ENCODE measurements at places on chromosomes 7 and 10.

- DNase-seq = no peak
Observed at GRCh38 chr7:86949779-86950260, 109.6 kb downstream of the ELAPOR2 start.

DNA sequence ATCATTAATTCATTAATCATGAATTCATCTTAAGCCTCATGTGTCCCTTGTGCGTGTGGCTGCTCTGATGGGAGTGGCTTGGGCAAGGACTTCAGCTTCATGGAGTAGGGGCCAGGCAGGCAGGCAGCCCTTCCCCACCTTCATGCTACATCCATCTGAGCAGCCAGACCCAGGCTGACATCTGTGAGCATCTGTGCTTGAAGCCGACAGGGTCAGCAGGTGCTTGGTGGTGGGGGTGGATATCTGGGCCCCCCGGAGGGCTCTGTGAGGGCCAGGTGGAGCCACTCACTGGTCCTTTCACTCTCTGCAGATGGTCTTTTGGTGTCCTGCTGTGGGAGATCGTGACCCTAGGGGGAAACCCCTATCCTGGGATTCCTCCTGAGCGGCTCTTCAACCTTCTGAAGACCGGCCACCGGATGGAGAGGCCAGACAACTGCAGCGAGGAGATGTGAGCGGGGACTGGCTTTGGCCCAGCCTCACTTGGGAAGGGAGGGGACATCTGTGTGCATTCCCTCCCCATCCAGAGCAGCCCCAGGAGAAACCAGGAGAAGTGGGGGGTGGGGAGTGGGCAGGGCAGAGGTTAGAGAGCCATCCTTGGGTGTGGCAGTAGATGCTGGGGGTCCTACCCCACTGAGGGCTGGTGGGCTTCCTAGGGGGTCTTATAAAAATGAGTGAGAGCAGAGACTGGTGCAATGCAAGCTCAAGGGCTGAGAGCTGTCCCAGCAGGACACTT, 14.7 kb upstream of the CSGALNACT2 start:
- no peak for DNase-seq

DNA sequence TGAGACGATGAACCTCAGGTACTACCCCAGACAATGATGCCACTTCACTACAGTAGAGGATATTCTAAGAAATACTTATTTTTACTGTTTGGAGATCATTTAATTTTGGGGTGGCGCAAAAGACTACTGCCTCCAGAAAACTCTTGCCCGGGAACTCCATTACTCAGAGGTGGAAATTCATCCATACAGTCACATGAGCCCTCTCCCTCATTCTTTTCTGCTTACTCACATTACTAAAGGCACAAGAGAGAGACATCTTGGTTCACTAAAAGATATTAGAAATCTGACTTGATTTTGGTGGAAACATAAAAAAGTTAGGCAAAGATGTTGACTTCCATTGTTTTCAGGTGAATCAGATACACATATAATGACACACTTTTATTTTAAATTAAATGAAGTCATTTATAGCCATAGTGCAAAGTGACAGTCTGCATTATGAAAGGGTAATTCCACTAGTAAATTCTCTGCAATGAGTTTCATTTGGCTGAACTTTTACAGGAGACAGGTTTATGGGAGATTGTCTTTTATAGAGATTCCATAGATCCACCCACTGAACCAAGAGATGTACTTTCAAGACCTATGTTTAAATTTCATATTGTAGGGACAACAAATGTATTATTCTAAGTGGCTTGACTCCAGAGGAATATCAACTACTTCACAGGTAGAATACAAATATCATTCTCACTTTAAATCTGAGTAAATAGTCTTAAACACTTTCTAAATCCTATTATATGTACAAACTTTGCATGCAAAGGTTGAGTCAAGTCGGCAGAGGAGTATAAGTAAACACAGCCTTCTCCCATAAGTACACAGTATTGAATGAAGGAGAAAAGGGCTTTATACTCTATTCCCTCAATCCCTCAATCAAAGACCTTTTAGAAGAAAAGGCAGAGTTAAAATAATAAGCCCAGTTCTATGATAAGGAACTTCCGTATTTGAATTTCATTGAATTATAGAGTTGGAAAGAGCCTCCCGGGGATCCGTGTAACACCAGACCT, 18.8 kb downstream of the NEBL start:
- DNase-seq = no peak

GRCh38 chr10:100830728-100831111, 82.0 kb upstream of the SLF2 start:
- DNase-seq = no peak

- DNase-seq = no peak
Observed at GRCh38 chr10:100374200-100374655, 27.2 kb downstream of the SCD start.

GRCh38 chr10:33125522-33126517, 167.8 kb upstream of the ITGB1 start:
- DNase-seq = no peak

GRCh38 chr10:127587668-127588365, 38.7 kb downstream of the NPS start:
- no peak for DNase-seq

DNA sequence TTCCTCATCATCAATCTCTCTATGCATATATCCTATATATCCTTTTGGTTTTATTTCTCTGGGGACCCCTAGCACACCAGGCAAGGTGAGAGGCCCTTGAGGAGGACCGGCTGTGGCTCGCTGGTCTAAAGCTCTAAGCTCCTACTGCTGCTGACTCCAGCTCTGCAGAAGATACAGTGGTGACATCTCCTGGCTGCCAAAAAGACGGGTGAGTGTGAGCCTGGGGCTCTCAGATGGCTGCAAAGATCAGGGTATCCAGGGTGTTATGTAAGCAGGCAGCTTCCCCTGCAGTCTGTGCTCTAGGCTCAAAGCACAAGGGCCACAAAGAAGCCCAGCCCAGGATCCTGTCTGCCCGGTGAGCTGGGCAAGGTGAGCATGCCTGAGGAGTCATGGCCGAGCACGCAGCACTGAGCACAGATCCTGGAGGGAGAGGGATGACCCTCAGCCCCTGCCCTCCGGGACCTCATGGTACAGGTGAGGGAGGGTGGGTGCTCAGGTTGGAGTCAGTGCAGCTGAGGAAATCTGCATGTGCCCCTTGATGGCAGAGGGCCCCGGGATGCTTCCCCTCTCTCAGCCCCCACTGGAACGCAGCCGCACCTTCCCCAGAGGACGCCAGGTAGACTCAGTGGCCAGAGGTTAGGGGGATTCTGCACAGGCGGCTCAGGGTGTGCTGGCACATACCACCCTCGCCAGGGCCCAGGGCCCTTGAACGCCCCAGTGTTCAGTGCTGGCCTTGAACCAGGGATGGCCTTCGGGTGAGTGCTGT, 95.4 kb upstream of the INSIG1 start:
- DNase-seq = no peak

DNA sequence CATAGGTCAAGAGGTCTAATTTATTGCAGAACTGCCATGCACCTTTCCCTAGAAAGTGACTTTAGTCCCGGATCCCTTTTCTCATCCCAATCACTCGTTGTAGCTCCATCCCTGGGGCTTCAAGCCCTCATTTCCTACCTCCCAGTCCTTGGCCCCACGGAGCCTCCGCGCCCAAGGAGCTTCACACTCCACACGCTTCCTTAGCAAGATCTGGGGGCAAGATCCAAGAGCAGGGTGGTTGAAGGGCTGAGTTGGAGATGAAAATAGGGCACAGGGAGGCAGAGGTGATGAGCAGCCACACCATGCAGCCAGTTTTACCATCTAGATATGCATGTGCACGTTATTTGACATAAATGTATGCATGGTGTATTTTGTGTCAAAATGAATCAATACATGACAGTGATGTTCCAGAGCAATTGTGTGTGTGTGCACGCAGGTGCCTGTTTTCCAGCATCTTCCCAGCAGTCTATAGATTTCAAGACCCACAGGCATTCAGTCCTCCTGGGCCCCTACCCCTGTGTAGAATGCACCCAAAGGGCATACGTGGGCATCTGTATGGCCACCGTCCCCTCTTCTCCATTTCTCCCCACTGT, 6.0 kb upstream of the TRPV6 start:
- DNase-seq = no peak

DNA sequence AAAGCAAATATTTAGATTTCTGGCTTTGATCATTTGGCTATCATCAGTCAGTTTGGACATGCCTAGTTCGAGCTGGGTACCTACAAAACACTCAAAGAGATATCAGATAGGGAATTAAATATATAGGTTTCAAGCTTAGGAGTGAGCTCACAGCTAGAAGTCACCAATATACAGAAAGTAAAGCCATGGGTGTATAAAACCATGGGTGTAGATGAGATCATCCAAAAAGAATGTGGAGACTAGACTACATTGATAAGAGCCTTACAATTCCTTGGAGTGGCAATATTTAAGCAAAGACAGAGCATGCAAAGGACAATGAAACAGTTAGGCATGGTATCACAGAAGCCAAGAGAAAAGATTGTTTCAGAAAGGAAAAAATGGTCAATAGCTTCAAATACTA, 7.2 kb upstream of the RALA start:
- no peak for DNase-seq

DNA sequence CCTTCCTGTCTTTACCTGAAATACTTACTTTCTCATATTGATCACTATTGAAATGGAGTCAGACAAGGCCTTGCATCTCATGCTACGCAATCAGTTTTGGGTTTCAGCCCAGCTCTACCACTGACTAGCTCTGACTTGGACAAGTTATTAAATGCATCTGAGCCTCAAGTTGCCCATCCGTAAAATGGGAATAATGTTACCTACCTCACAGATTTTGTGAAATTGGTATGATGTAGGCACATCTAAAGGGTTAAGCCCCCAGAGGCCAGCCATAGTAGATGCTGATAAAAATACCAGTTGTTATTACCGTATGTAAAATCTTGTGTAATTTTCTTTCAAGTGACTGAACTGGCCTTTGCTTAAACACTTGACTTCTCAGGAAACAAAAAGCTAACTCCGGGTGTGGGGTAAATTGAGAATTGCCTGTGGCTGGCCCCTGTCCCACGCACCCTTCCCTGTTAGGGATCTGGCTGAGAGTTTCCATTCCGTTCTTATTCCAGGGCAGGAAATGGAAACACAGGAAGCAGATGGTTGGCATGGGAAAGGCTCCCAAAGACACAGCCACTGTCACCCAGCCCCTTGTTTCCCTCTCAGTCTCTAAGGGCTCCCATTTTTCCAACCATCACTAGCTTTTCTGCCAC, 7.5 kb downstream of the DUSP5 start:
- no peak for DNase-seq

GRCh38 chr7:69399401-69399800, 198.9 kb upstream of the AUTS2 start:
- DNase-seq = no peak

GRCh38 chr7:45506059-45506458, 68.1 kb upstream of the ADCY1 start:
- DNase-seq = no peak

DNA sequence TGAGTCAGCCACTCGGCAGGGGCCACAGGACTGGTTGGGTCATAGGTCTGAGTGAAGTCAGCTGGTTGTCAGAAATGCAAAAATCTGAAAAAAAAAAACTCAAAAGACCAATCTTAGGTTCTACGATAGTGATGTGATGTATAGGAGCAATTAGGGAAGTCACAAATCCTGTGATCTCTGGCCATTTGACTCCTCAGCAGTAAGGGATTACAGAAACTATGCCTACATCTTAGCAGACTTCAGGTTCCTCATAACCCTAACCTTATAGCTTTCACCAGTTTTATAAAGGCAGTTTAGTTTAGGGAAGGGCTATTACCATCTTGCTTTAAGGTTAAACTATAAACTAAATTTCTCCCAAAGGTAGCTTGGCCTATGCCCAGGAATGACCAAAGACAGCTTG, 163.1 kb upstream of the HGF start:
- no peak for DNase-seq

GRCh38 chr7:134875867-134876266, 96.4 kb downstream of the CALD1 start:
- DNase-seq = no peak

DNA sequence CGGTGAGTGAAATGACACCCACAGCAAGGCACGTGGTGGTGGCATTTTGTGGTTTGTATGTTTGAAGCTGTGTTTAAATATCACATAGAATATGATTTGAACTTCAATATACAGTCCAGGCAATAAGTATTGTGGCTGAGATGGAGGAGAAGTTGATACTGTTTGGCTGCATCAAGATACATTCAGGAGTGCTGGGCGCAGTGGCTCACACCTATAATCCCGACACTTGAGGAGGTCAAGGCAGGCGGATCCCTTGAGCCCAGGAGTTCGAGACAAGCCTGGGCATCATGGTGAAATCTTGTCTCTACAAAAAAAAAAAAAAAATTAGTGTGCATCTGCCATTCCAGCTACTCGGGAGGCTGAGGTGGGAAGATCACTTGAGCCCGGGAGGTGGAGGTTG, 35.2 kb upstream of the NUB1 start:
- DNase-seq = no peak

DNA sequence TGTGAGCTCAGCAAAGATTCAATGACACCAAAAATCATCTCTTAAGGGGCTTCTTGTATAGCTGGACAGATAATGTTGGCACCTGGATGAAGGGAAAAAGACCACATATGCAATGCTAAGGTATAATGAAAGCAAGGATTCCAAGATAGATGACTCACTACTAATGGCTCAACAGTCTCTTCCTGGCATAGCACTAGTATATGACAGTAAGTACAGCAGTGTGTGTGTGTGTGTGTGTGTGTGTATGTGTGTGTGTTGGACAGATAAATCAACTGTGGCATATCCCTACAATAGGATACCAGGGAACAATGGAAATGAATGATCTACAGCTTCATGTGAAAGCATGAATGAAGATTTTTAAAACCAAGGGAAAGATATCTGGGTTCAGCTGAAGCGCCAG, 257.1 kb downstream of the SFMBT2 start:
- no peak for DNase-seq

DNA sequence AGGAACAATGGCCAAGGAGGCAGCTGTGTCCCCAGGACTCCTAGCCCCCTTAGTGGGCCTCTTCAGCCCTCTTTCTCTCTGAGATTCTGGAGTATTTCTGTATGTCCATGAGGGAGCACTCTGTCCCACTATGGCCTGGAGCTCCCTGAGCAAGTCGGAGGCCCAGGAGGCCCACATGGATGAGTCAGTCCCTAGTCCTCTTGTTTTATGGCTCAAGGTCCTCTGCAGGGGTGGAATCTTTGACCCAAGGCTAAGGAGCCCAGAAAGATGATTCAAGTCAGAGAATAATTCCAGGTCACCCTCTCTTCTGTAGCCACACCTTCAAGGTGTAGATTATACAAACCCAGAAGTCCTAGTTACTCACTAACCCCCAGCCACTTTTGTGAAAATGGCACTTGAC, 125.6 kb downstream of the PLXNA4 start:
- no peak for DNase-seq

Data from hepatic stellate cell (primary cell).